ENCODE measurements at places on chromosomes 2 and 18.

GRCh38 chr2:97970293-97971060, 25.3 kb downstream of the TMEM131 start:
- no peak for DNase-seq

GRCh38 chr18:58335223-58335622, 291.2 kb downstream of the NEDD4L start:
- DNase-seq, result no peak

DNA sequence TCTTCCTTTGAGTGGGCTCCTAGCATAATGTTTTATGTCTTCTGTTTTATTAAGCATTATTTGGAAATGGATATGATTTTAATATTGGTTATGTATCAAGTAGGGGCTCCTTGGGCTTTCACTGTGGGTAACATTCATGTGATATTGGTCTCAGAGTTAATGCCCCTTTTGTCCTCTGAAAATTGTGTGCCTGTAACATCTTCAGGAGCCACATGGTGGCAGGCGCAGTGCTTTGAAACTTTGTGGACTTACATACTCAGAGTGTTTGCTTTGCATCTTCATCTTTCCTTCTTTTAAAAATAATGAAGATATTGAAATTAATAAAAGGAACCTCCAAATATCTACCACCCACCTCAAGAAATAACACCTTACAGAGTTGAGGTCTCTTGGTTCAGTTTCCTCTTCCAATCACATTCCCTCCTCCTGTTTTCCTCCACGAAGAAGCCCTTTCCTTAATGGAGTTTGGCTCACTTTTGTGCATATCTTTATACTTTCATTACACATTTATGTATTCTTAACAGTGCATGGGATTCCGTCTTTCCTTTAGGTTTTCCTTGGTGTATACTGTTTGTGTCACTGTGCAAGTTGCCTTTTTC, 73.5 kb downstream of the LIMS1 start:
- DNase-seq, result no peak

DNA sequence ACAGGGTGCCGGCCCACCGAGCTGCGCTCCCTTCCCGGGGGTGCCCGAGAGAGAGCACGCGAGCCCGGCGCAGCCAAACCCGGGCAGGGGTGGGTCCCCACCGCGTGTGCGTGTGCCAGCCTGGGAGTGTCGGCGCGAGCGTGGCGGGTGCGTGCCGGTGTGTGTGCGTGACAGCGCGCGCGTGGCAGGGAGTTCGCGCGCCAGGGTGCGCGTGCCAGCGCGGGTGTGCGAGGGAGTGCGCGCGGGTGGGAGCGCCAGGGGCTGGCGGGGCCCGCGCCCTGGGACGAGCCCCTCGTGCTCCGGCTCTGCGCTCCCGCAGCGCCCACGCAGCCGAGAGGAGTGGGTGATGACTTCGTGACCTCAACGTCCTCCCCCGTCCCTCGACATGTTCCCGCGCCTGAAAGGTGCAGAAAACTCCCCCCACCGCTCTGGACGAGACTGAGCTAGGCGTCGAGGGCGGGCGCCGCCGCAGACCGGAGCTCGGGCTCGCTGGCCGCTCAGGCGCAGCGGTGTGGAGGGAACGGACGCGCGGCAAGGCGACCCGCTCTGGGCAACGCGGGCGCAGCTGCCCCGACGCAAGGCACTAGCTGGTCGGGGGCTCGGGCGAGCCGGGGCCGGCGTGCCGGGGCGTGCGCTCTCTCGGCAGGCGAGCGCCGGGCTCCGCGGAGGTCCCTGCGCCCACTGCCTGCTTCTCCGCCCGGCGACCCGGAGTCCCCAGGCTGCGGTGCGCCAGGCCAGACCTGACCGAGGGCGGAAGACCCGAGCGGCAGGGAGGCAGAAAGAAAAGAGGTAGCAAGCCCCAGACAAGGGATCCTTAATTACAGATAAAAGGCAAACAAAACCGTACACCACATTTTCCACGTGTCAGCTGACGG, 582.8 kb downstream of the ZEB2 start:
- DNase-seq, result no peak

DNA sequence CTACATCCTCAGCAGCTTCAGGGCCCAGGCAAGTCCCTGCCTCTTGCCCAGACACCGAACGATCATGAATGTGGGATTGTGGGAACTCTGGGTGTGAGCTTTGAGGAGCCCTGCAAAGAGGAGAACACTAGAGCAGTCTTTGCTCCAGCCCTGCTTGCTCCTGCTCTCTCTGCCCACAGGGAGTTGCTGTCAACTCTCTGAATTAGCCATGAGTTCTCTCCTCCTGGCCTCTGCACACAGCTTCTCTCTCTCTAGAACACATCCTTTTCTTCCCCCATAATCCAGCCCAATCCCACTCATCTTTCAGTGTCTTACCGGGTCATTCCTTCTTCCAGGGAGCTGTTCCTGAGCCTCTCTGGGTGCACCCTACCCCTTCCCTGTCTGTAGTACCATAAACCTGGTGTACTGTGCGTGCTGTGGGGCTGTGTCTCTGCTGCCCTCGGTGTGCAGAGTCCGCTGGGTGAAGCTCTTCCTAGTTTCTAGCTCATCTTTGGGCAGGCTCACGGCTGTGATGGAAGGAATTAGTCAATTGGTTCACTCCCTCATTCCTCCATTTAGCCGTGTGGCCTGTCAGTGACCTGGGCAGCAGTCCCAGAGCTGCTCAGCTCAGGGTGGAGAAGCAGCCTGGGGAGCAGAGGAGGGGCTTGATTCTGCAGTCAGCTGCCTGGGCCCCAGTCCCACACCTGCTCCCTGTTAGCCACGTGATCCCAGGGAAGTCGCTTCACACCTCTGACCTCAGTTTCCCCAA, 132.9 kb upstream of the HDAC4 start:
- DNase-seq, result no peak

DNA sequence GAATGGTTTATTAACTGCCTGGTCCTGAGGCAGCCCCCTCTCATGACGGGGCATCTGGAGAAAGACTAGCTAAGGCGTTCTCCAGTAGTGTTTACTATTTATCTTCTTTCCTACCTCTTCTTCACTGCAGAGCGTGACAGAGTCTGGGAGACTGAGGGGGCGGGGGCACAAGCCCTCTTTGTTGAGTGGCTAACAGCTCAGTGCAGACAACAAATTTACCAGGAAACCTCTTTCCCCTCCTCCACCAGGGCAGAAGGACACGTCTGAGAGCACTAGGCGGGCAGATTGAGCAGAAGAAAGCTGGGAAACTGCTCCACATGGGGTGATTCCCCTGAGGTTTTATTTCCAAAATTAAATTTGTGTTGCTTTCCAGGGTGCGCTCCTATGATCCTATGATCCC, 322.1 kb downstream of the CNTNAP5 start:
- DNase-seq, result no peak

DNA sequence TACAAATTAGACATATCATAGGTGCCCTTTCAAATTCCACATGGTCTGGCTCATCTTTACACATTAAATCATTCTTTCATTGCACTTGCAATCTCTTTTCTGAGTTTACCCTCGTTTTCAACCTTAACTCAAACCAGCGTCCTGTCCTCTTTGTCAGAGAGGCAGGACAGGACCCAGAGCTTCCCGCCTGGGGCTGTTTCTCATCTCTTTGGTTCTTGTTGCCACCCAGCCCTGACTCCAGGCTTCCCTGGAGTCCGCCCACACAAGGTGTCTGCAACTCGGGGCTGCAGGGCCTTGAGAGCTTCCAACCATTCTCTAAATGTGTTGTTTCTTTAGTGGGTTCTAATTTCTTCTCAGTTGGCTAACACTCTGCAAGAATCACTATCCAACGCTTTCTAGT, 24.4 kb downstream of the RBMS1 start:
- DNase-seq, result no peak

DNA sequence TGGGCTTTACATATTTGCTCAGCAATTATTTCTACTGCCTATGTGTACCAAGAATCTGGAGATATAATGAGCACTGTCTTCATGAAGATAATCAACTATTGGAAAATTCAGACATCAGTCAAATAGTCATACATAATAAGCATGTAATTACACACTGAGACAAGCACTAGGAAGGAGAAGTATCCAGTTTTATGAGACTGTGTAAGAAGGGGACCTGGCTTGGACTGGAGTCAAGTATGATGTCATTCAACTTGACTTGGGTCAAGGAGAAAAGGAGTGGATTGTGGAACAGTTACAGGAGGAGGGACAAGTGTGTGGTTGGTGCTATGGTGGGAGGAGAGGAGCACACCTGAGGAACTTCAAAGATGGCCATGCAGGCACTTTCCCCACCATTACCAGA, 419.8 kb upstream of the TRIB2 start:
- no peak for DNase-seq

- no peak for DNase-seq
Observed at GRCh38 chr2:216539791-216540241, 41.2 kb downstream of the RPL37A start.

- no peak for DNase-seq
Observed at GRCh38 chr2:230324503-230324902, 2.5 kb upstream of the SP140L start.

- DNase-seq, result no peak
Observed at GRCh38 chr2:241304039-241304670, 11.3 kb downstream of the HDLBP start.

DNA sequence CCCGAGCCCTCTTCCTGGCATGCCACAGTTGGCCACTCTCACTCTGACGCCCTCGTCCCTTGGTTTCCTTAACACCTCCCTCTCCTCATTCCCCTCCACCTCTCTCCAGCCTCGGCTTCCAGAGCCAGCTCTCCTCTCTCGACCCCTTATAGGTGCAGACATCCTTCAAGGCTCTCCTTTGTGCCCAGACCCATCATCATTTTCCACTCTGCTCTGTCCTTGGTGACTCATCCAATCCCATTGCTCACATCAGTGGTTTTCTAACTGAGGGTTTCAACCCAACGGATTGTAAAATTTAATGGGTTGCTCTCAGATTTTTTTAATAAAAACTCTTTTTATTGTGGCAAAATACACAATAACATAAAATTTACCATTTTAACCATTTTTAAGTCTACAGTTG, 6.2 kb downstream of the ST8SIA5 start:
- DNase-seq, result no peak

- no peak for DNase-seq
Observed at GRCh38 chr2:158131483-158131912, 29.8 kb downstream of the UPP2 start.

- no peak for DNase-seq
Observed at GRCh38 chr2:164622338-164623106, 1.2 kb upstream of the GRB14 start.

GRCh38 chr18:11388755-11389680, 220.4 kb upstream of the SLC35G4 start:
- no peak for DNase-seq

All from D721Med (cell line).